Globus pallidus (tissue), 1 donor: ENCODE measurements at places on chromosomes 12 and 14.

DNA sequence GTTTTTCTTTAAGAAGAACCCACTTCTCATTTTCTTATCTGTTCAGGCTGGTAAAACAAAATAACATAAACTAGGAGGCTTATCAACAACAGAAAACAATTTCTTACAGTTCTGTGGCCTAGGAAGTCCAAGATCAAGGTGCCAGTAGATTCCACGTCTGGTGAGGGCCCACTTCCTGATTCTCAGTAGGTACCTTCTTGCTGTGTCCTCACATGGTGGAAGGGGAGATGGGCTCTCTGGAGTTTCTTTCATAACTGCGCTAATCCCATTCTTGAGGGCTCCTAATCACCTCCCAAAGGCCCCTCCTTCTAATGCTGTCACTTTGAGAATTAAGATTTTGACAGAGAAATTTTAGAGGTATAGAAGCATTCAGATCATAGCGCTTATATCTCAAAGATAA lies 33.4 kb downstream of the TXNRD1 start:
- DNase-seq: no peak

DNA sequence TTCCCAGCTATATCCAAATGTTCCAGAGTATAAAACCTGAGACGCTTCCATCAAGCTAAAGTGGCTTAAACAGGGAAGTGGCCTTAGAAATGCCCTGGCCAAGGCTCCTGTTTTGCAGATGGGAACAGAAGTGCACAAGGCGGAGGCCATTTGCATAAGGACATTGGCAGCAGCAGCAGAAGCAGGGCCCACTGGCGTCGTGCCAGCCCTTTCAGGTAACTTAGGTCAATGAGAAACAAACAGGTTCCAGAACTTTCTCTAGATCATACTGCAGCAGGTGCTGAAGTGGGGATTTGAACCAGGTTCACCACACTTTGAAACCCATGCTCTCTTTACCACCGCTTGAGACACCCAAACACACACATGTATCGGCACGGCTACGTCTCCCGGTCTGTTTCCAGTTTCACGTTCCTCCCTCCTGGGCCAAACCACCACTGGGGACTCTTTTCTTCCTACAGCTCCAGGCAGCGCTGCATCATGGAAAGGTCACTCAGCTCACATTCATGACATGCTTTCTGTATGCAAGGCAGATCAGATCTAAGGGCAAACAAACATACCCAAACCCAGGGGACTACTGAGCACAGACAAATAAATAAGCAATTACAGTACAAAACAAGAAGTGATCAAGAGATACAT lies 46.0 kb upstream of the PLEKHG6 start:
- DNase-seq: no peak

GRCh38 chr12:104677441-104678089 lies 220.8 kb downstream of the CHST11 start:
- no peak for DNase-seq

- no peak for DNase-seq
These were observed 55.0 kb upstream of the GRIP1 start for GRCh38 chr12:66733839-66734238.

GRCh38 chr14:81767266-81767995 lies 233.8 kb upstream of the SEL1L start:
- peak; percentile 6 for DNase-seq

GRCh38 chr12:100926669-100927248 lies 132.2 kb downstream of the ANO4 start:
- no peak for DNase-seq

DNA sequence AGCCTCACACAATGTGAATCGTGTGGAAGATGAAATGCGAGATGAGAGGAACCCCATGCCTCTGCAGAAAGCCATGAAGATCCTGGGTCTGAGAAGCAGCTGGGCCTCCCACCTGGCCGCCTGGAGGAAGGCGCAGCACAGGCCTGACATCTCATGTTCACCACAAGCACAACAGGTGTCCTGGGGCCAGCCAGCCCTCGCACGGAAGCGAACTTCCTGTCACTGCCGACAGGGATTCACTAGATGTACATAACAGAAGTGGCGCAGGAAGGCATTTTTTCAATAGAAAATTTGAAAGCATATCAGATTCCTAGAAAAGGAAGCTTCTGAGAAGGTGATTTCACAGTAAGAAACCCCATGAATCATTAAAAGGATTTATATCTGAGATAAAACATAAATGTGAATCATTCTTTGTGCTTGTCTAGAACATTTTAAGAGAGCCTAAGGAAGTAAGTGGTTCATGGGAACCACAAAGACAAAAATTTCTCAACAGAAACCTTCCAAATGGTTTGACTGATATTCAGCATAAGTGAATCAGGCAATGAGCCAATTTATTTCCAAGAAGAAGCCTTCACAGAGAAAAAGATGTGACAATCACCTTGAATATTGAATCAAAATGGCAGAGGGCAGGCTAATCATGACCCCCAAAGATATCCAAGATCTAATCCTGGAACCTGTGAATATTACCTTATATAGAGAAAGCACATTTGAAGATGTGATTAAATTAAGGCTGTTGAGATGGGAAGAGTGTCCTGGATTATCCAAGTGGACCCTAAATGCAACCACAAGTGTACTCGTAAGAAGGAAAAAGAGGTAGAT lies 311.9 kb downstream of the DUSP6 start:
- DNase-seq: no peak

- no peak for DNase-seq
These were observed 78.8 kb downstream of the TMCC3 start for GRCh38 chr12:94571556-94571955.

GRCh38 chr12:105222284-105222655 lies 13.7 kb downstream of the APPL2 start:
- DNase-seq: no peak

DNA sequence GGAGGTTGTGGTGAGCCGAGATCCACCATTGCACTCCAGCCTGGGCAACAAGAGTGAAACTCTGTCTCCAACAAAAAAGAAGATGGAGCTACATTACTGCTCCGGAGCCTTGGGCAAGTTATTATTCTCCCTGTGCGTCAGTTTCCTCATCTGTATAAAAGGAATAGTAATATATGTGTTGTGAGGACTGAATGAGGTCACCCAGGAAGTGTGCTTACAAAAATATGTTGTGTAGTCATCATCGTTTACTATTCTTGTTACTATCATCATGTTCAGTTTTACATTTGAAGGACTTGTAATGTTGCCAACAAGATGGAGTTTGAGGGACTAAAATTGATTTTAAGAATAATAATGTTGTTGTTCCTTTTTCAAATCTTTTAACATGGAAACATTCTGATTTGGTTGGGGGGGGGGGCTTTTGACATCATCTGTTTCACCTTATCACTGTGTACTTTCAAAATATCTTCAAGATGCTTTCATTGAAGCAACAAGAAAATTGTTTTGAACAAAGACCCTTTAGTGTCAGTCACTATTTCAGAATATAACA lies 156.8 kb downstream of the PDE3A start:
- DNase-seq: no peak

DNA sequence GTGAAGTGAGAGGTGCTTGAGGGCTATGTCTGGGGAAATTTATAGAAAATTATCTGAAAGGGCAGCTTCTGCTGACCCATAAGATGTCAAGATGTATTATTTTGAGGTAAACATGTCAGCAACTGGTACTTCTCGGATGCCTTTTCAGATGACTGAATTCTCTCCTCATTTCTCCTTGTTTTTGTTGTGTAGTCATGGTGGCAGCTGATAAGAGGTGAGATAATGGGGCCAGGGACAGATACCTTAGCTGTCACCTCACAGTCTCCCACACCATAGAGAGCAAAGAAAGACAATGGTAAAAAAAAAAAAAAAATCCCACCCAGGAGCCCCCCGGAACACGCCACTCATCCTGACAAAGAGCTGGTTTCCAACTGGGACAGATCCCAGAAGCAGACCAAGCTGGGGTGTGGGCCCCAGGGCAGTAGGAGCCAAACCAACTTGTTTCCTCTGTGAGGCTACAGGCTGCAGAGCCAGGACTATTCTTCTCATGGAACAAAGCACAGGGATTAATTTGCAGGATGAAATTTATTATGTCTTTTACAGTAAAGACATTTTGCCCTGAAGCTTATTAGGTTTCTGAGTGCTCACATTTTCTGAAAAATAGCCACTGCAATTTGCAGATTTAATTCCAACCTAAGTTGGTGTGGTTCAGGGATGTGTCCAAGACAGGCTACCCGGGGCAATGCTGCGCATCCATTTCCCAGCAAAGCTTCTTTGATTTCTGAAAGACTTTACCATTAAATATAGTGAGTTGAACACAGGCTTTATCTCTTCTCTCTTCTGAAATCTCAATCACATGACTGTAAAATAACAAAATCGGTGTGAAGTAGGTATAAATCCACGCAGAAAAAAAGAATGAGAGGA lies 52.2 kb downstream of the NDUFA12 start:
- DNase-seq: no peak

- DNase-seq: no peak
These were observed 5.9 kb downstream of the GOLGA5 start for GRCh38 chr14:92800012-92800411.

DNA sequence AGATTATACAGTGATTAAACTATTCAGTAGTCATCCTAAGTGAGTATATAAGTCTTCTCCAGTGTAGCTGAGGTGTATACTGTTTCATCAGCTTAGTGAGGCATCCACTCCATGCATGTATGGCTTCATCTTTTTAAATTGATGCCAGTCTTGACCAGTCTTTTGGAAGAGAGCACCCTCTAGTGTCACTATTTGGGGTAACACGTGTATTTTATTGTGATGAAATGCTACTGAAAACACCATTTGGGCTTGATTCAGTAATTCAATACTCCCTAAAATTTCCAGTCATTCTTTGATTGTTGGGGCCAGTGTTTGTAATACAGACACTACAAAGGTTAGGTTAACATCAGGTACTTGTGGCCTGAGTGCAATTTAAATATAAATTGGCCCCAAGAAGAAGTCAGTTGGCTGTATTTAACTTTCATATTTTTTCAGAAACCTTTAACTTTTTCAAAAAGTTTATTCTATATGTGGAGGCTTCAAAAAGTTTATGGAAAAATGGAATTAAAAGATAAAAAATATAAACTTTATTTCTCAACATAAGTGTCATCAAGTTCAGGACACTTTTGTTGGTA lies 35.3 kb downstream of the MIPOL1 start:
- peak; percentile 22 for DNase-seq

DNA sequence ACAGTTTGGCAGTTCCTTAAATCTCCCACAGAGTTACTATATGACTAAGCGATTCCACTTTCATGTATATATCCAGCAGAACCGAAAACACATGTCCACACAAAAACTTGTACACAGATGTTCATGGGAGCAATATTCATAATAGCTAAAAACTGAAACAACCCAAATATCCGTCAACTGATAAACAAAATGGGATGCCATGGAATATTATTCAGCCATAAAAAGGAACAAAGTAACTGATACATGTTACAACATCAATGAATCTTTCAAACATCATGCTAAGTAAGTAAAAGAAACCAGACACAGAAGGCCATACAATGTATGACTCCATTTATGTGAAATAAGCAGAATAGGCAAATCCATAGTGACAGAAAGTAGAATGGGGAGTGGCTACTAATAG lies 80.2 kb upstream of the GPHB5 start:
- DNase-seq: no peak

DNA sequence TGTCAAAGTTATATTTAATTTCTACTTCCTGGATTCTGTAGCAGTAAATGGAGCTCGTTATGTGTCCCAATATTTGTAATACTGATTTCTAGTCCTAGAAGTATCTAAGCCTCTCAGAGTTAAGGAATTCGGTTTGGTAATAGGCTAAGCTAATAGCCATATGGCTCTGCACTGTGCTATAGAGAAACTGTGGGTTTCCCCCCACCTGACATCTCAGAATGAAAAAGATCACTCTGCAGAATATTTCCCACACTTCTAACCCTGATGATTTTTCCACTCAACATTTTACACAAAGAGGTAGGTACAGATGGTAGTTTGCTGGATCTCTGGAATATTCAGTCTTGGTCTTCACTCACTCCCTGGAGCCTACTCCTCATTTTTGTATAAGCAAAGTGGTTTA lies 71.2 kb downstream of the BORCS5 start:
- DNase-seq: no peak

- DNase-seq: no peak
These were observed 49.4 kb upstream of the TMCC3 start for GRCh38 chr12:94699801-94700200.

GRCh38 chr14:62179367-62180018 lies 417.3 kb downstream of the SNAPC1 start:
- DNase-seq: peak; percentile 17

GRCh38 chr14:24903337-24903736 lies 146.6 kb downstream of the STXBP6 start:
- no peak for DNase-seq

DNA sequence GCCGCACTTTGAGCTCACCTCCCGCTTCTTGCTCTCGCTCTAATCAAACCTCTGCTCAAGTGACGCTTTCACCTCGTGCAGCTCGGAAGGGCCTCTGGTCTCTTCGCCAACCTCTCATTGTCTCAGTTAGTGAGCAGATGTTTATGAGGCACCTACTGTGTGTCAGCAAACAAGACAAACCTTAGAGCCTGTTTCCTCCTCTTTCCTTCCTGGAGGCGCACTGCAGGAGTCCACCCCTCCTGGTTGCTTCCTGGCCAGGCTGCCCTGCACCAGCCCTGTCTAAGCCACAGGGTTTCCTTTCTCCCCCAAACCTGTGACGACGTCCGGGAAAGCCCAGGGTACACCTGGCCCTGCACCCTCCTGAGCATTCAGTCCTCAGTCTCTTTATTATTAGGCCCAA lies 84.2 kb downstream of the PHETA1 start:
- no peak for DNase-seq

DNA sequence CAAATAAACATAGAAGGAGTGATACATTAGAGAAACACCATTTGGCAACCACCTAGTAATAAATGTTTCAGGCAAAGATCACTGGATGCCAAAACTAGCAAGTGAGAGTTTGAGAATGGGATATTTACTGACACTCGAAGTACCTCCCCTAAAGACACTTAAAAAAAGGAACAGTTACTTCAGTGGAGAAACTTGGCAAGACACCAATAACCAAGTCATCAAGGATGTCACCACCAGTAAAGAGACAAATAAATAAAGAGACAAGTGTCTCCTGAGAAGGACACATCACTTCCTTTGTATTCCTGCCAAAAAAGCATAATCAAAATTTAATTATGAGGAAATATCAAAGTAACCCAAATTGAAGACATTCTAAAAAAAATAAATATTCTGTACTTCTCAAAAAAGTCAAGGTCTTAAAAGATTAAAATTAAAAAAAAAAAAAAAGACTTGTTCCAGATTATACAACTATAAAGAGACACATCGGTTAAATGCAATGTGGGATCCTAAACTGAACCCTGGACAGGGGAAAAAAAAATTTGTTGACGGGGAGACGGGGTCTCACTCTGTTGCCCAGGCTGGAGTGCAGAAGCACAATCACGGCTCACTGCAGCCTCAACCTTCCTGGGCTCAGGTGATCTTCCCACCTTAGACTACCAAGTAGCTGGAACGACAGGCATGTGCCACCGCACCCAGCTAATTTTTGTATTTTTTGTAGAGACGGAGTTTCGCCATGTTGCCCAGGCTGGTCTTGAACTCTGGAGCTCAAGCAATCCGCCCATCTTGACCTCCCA lies 26.4 kb downstream of the TM7SF3 start:
- peak; percentile 42 for DNase-seq
